B cell (primary cell): ENCODE measurements at places on chromosomes 2 and 18. TPM values are rescaled to one million over a fixed set of nuclear protein-coding genes. Genes with fewer than 3 reads are reported as not detected.

Gene SH3RF3
- 0.07 and 0.12 TPM in 2 replicates for total RNA-seq

Gene UGT1A3
- not detected in 2 replicates for total RNA-seq

Gene GPAT2
- total RNA-seq: 2.5 and 3.6 TPM in 2 replicates

Gene NEU2
- not detected in 2 replicates for total RNA-seq

Gene LTBP1
- 0.17 and 0.69 TPM in 2 replicates for total RNA-seq

Gene SPC25
- total RNA-seq: 0.22 and 0.64 TPM in 2 replicates

Gene CTDP1
- total RNA-seq: 33.3 and 37.4 TPM in 2 replicates
